Caudate nucleus (tissue), 63 donors: ENCODE measurements at places on chromosomes 7 and 10.
A peak's percentile ranks its signal among the peaks of the same experiment; 100 is the strongest.

DNA sequence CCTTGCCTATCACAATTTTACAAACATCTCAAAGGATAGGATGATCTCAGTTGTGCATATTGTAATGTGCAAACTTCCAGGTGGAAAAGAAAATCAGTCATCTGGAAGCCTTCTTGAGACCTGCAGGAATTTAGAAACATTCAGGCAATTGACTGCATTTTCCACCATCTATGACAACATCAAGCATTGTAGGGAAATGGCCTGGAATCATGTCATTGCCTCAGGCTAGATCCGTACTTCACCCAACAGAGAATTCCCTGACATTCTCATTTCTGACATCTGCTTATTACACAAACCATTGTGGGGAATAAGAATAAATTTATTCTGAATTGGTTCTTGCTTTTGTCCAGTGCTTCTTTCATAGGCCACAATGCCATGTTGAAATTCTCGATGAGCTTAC lies 124.9 kb upstream of the NPVF start:
- DNase-seq, result no peak

DNA sequence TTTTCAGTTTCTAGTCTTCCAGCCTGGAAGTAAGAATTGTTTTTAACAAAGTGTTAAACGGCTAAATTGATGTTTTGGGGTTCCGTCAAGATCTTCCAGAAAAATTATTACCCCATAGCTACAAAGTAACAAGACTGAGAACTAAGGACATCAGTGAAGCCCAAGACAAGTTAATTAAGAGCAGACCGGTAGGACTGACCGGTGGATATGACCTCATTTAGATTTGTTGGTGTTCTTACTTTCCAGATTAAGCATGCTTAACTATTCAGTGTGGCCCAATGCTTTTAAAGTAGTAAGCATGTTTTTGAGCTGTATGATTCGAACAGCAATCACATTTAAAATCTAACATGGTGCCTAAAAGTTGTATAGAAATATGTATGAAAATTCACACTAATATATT lies 73.1 kb upstream of the RPA3 start:
- no peak for DNase-seq

- DNase-seq, result no peak
Measured at GRCh38 chr7:1849351-1850041, 179.4 kb downstream of the ELFN1 start.

DNA sequence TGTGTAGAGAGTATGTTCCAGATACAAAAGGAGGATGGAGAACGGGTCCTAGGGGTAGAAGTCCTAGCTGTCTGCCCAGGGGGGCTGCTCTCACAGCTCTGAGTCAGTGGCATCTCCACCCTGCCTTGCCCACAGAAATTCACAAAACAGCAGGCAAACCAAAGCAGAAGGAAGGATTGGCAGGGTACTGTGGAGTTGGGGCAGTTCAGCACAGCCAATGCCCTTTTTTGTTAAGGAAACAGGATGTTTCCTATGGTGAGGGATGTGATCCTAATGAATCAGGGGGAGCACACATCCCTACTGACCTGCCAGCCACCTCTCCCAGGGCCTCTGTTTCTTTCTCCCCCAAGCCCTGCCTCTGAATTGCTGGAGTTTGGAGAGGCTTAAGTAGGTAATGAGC lies 457.6 kb downstream of the PLXNA4 start:
- no peak for DNase-seq

DNA sequence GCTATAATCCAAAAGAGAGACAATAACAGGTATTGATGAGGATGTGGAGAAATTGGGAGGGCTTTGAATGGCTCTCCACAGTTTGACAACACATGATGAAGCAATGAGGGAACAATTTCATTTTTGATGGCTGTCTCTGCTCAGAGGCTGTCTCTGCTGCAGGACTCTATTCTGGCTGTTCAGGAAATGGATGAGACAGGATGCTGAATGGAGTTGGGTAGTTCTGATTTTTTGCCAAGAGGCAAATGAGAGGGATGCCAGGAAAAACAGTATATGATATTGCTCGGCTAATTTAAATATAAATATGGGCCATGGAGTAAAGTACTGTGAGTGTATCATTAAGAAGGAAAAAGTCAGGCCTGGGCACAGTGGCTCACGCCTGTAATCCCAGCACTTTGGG lies 16.8 kb downstream of the APBB1IP start:
- no peak for DNase-seq

GRCh38 chr10:3848005-3848774 lies 63.2 kb upstream of the KLF6 start:
- no peak for DNase-seq

DNA sequence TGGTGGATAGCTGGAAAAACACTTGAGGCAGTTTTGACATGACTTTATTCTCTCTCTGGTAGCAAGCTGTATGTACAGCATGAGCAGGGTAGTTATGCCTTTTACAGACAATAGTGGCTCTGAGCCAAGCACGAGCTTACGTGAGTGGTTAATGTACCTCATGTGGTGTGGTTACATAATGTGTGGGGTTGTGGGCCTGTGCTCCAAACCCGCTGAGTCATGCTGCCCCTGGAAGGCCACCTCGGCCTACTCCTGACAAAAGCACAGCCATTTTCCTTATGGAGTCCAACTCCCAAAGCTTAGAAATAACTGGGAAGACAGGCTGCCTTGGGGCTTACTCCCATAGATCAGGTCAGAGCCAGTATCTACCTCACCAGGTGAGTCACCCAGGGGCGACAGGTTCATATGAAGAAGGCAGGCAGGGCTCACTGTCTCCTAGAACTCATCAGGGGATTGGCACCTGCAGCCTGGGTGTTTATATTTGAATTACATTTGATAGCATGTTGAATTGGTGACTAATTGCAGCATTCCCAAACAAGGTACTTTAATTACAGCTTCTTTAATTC lies 404.5 kb downstream of the ADRA2A start:
- no peak for DNase-seq

GRCh38 chr7:158959954-158960353 lies 103.6 kb downstream of the DYNC2I1 start:
- no peak for DNase-seq

GRCh38 chr10:31317652-31318381 lies 1.2 kb upstream of the ZEB1 start:
- no peak for DNase-seq

DNA sequence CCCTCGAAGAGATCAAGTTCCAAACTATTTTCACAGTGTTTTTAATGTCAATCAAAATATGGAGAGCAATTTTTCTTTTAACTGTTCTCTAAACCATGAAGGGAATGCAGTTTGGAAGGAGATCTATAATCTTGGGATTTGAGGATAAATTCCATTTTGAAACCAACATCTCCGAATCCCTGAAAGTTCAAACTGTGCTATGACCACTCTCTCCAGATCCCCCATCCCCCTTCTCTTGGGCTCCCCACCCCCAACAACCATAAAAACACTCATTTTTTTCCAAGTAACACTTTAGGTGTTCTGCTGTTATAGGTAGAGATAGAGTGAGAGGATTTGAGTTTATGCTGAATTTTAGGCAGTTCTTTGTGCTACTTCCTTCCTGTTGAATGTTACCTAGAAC lies 1.7 kb downstream of the CALD1 start:
- DNase-seq, result no peak

GRCh38 chr7:22482503-22482902 lies 17.5 kb downstream of the STEAP1B start:
- no peak for DNase-seq

- no peak for DNase-seq
Measured at GRCh38 chr7:16559497-16560179, 33.0 kb downstream of the LRRC72 start.

DNA sequence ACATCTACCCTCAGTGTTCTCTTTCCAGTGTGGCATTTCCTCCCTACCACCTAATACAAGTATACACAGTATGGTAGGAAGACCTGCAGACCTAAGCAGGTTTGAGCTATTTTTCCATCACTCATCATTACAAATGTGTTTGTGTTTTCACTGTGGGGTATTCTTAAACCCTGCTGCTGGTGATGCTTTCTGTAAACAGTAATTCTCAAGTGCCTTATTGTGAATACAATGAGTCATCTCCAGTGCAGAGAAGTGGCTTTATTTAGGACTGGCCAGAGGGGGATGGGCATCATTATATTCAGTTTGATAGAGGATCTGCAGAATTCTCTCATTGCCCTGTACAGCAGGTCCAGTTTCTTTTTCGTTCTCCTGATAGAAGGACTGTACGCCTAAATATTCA lies 63.7 kb downstream of the GRM8 start:
- DNase-seq, result no peak

GRCh38 chr10:107548301-107548700 lies 383.8 kb upstream of the SORCS1 start:
- DNase-seq, result peak; percentile 61

DNA sequence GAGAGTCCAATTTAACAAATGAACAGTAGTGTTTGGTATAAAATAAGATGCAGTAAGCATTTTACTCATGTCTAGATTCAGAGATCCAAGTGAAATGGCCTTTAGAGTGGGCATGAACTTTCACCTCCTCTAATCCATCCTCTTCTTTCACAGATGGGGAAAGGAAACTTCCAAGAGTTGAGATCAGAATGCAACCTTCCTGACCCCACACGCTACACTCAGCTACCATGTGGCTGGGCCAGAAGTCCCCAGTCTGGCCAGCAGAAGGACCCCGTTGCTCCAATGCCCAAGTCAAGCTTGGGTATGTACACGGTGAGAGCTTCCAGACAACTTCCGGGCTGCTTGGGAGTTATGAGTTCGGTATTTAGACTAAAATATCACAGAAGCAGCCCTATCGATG lies 228.0 kb downstream of the ELMO1 start:
- no peak for DNase-seq

DNA sequence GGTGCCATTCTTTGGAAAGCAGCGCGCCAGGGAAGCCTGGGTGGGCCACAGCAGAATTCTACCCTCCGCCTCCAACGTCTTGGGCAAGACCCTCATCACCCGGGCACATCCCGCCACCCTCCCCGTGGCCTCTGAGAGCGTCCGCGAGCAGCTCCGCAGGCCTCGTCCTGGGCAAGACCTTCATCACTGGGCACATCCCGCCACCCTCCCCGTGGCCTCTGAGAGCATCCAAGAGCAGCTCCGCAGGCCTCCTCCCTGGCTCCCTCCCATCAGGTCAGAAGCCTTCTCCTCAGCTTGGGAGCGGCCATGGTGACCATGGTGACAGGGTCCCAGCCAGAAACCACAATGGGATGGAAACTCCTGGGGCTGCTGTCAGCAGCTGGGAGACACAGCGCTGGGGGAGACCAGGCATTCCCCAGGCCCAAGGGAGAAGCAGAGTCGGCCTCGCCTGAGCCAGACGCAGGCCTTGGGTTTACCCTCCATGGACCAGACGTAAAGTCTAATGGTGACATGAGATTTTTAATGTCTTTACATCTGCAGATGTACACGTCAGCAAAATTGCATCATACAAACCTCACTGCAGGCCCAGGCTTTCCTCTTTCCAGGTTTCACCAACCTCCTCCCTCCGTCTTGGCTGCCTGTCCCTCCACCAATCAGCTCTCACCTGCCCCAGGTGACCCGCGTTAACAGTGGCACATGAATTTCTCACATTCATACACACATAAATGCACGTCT lies 55.1 kb upstream of the PPP2R2D start:
- DNase-seq, result no peak

- no peak for DNase-seq
Measured at GRCh38 chr7:95546647-95547046, 49.7 kb downstream of the PDK4 start.

DNA sequence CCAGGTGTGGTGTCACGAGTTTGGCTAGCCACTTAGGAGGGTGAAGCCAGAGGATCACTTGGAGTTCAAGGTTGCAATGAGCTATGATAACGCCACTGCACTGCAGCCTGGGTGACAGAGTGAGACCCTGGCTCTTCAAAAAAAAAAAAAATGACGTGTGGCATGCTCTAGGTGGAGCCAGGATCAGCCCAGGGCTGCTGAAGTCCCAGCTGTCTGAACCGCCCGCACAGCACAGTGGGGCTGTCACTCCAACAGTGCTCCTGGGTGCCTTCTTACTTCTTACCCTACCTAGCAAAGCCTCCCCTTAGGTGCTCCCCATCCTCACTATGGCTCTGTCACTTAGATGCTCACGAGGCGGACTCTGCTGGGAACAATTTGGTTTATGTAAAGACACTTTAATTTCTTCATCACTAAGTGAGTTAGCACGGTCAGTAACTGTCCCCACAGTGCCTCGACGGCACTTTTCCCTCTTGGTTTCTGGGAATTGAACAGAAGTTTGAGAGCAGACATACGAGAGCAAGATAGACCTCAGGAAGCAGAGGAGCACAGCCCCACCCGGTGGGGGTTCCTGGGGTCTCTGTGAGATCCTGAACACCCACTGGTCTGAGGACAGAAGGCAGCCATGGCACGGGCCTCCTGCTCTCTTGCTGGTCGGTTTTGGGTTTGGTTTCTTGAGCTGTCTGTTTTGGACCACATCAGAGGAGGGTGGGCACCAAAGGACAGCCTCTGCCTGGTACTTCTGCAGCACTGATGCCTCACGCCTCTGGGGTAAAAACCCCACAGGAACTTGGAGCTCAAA lies 66.2 kb upstream of the BTBD16 start:
- DNase-seq, result no peak

- no peak for DNase-seq
Measured at GRCh38 chr10:100709146-100710082, 36.0 kb upstream of the PAX2 start.

DNA sequence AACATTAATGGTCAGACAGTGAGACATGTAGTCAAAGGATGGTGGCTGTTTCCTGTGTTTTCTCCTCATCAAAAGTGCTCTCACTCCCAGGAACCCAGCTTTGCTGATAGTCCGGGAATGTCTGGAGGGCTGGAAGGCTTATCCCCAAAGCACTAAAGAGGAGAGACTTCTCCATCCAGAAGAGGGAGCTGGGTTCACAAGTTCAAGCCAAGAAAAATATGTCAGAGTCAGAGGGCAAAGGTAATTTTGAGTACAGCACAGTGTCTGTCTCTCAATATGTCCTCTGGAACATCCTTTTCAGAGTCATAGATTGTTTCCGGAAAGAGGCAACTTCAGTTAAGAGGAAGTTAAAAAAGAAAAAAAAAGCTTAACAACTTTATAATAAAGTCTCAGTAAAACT lies 281.5 kb upstream of the PHYHIPL start:
- DNase-seq, result no peak

DNA sequence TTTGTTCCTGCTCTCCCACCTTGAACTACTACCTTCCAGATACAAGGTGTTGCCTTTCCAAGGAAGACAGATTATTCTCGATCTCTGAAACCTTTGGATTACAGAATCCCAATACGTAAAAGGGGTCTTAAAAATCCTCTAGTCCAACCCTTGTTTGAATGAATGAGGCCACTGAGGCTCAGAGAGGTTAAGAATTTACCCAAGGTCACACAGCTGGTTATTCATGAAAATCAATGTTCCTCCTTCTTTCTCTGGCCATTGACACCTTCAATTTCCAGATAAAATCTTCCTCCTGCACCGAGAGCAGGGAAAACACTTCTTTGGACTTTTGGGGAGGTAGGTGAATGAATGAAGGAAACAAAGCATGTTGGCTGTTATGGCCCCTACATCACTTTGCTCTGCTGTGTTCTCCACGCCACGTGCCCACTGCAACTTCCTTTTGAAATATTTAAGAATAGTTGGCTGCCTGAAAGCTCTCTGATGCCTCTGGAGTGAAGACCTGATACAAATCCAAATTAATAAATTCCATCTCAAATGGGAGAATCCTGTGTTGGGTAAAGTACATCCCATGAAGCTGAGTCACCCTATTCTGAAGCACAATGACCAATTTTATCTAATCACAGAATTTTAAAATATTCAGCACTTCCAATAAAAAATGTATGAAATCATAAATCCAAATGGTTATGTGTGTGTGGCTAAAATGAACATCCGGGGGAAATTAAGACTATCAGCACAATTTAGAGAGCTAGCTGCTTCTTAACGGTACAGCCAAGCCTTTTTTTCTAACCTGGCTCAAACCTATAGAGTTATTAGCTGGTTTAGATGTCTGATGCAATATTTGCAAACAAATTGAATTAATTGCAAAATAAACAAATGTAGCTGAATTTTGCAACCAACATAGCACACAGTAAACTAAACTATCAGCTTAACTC lies 7.3 kb downstream of the SVIL start:
- no peak for DNase-seq
